NCI-H69 (cell line): ENCODE measurements at places on chromosomes 11 and 22.

GRCh38 chr11:18958221-18958910 is 19.2 kb upstream of the MRGPRX1 start:
- DNase-seq, result no peak

DNA sequence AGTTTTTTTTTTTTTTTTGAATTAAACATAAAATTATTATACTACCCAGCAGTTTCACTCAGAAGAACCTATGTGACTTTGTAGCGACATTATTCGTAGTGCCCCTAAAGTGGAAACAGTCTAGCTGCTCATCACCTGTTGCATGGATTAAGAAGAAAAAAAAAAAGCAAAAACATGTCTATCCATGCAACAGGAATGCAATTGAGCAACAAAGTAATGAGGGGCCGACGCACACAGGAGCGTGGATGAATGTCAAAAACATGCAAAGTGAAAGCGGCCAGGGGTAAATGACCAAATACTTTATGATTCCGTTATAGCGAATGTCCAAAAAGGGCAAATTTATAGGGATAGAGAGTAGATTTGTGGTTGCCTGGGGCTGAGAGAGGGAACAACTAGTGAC is 16.3 kb downstream of the MYO18B start:
- no peak for DNase-seq

DNA sequence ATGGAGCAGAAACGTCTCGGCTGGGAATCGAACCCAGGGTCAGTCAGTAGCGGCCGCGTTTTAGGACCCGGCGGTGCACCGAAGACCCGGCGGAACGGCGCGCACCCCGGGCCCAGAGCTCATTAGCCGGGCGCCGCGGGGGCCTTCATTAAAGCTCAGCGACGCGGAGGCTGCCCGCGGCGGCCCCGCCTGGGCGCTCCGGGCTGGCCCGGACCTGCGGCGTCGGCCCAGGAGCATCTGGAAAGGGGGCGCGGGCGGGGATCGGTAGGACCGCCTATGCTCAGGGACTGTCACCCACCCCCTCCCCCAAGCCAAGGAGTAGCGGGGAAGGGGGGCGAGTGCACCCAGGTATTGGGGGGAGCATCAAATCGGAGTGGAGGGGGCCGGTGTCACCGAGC is 52.2 kb downstream of the CYTH4 start:
- peak; percentile 84 for DNase-seq

GRCh38 chr22:17700778-17701177 is 62.2 kb downstream of the BCL2L13 start:
- no peak for DNase-seq

DNA sequence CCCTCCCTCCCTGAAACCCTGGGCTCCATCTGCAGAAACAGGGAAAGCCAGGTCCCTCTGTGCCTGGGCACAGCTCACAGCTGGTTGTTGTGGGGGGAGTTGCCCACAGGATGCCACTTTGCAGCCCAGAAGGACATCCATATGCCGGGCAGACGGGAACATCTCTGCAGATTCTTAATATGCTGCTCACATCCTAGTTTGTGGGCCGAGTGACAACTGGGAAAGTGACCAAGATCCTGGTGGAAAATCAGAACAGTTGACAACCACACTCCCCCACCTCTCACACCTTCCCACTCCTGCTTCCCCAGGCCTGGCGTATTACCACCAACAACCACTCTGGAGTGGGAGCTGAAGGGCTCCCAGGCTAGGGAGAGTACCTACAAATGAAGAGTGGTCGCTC is 7.3 kb upstream of the SCGB1A1 start:
- no peak for DNase-seq

DNA sequence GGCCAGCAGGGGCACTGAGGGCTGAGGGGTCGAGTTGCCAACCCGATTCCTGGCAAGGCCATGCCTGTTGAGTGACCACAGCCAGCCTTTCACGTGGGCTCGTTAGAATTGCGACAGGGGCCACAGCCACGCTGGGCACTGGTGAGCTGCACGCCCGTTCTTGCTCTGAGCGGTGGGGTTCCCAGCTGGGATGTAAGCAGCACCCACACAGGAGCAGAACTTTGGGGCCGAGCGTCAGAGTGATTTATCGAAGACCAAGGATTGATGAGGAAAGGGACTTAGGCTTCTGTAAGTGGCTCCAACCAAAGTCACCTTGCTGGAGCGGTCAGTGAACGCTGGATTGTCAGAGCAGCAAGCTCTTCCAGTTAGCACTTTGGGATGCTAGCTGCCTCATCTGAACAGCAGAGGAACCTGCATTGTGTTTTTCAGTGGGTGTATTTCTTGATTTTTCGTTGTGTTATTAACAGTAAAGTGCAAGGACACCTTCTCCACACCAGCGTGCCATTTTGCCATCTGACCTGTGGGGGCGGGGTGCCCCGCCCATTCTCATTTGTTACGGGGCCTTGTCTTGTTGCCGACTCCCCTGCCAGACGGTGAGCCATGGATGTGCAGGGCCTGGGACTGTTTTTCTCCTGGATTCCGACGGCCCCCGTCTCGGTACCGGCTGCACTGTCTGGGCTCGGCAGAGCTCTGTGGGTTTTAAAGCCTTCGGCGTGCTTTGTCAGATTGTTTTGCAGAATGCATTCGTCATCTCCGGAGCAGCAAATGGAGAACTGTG is 202.5 kb downstream of the TBC1D22A start:
- no peak for DNase-seq

DNA sequence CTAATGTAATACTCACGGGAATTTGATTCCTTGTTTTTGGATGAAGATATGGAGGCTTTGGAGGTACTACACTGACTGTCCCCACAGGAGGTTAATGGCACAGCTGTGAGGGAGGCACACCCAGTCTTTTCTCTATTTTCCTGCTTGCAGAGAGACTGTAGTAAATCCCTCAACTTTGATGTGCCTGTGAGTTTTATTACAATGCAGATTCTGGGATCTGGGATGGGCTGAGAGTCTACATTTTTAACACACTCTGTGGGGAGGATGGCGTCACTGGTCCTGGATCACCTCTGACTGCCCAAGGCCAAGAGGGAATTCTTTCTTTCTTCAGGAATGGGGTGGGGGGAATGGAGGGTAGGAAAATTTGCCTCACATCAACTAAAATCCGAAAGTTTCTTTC is 80.2 kb upstream of the NTM start:
- DNase-seq, result no peak
